Aortic smooth muscle cell (primary cell): ENCODE measurements at places on chromosomes 5 and 9. TPM values are rescaled to one million over a fixed set of nuclear protein-coding genes. Genes with fewer than 3 reads are reported as not detected.

ZFP37 gene
- total RNA-seq = 1.2 and 1.8 TPM in 2 replicates

SH3RF2 gene
- 1.8 and 2.3 TPM in 2 replicates for total RNA-seq

ZNG1F gene
- total RNA-seq = 11.4 and 20.8 TPM in 2 replicates

MYMK gene
- not detected in 2 replicates for total RNA-seq

PCYOX1L gene
- 6.9 and 8.1 TPM in 2 replicates for total RNA-seq

DBN1 gene
- 124 and 135 TPM in 2 replicates for total RNA-seq

MYORG gene
- total RNA-seq = 0.92 and 1.2 TPM in 2 replicates

NSUN2 gene
- total RNA-seq = 41.0 and 57.5 TPM in 2 replicates

GMCL2 gene
- not detected in 2 replicates for total RNA-seq

STK10 gene
- 12.3 and 12.8 TPM in 2 replicates for total RNA-seq
